Stimulated activated CD8-positive, alpha-beta memory T cell treated with anti-CD3 and anti-CD28 coated beads, Interleukin-2, amount 100 ng/mL, for 1 hour (primary cell): ENCODE measurements at places on chromosomes 11 and 22.

GRCh38 chr22:49910229-49911155, 7.7 kb downstream of the ALG12 start:
- DNase-seq: no peak

GRCh38 chr22:38219632-38220031, 17.8 kb downstream of the MAFF start:
- no peak for DNase-seq

DNA sequence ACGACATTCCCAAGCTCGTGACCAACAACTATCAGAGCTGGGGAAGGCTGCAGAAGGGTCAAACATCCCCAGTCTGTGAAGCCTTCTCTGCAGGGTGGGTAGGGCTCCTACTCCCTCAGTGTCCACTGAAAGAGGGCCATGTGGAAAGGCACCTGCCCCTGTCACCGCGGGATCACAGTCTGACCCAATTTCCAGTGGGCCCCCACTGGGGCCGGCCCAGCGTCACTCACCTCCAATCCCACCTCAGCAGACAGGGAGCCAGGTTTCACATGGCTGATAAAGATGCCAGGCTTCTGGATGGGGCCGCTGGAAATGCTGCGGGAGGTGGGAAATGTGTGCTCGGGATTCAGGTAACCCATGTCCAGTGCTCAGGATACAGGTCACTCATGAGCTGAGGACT, 20.0 kb downstream of the USH1C start:
- DNase-seq: no peak

DNA sequence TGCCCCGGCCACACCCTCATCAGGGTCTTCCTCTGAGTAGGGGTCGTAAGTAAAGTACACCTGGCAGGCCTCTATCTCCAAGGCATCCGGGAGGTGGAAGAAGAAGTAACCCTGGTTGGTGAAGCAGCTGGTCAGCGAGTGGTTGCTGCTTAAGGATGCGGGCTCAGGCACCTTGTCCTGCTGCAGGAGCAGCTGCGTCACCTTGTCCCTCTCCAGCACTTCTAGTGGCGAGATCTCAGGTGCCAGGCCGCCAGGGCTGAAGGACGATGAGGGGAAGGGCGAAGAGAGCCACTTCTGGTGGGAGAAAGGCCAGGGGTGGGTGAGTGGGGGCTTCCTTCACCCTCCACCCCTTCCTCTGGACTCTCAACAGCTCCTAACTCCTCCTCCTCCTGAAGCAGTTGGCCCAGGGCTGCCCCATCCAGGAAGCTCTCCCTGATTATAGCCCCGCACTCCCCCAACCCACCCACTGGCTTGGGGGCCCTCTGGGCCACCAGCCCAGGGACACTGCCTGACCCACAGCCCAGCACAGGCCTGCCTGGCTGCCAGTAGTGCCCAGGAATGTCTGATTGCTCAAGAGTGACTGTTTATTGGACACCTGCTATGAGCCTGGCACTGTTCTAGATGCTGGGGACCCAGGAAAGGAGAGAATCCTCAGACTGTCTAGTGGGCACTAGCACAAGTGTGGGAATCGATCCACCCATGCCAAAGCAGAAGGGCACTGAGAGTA, 19.2 kb upstream of the TMPRSS6 start:
- no peak for DNase-seq

- no peak for DNase-seq
Measured at GRCh38 chr22:29626497-29627195, 23.2 kb downstream of the NF2 start.

- no peak for DNase-seq
Measured at GRCh38 chr11:1051356-1052132, 15.0 kb upstream of the MUC6 start.

GRCh38 chr22:43127166-43127908, 15.9 kb downstream of the MCAT start:
- DNase-seq: no peak

DNA sequence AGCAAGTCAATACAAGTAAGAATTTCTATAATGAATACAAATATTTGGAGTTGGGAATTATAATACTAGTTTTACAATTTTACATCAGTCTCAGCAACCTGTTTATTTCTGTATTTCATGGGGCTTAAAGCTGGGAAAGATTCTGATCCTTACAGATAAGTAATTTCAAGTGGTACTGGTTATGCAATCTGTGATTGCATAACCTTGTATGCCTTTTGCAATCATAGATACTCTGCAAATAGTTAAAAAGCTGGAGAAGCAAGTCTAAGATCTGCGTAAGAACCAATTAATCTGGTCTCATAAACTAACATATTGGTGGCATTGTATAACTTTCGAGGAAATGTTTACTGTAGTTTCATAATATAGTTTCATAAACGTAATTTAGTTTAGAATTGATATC, 198.3 kb upstream of the PGR start:
- no peak for DNase-seq

- DNase-seq: no peak
Measured at GRCh38 chr22:30453731-30454510, 17.9 kb downstream of the SEC14L3 start.

DNA sequence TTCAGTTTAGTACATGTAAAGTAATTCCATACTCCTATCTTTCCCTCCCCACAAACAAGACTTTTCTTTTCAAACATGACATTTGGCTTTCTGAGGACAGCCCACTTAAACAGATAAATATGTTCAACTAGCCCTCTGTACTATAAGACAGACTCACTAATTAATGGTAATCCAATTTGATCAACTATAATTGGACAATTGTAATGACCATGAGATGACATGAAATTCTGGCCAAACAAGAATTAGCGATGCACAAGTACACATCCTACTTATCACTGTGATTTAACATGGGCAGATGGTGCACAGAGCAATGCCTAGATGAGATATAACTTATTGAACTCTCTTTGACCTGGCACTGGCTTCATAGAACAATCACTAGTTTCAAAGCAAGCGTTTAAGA, 1033.7 kb upstream of the CCDC90B start:
- DNase-seq: no peak

DNA sequence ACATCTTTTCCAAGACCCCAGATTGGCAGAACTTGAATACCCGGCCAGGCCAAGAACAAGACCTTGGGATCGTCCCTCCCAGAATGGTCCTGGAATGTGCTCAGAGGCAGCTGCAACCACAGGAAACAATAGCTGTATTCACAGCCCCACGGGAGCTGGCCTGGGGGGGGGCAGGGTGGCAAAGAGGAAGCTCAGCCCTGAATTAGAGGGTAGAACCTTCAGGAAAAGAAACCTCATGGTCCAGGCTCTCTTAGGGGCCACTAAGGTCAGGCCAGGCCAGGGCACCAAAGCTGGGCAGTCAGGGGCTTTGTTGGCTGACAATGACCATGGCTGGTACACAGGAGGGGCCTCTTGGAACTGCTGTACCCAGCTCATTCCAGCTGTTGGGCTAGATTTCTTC, 17.3 kb downstream of the RPL27A start:
- no peak for DNase-seq

- no peak for DNase-seq
Measured at GRCh38 chr11:55661901-55662300, at the start of gene OR4C6. OR4C6 (plus strand) TSS chr11:55662201; CDS start chr11:55665167, 2,966 bp downstream.

- no peak for DNase-seq
Measured at GRCh38 chr11:76661834-76662434, 8.6 kb downstream of the LRRC32 start.

GRCh38 chr11:1807264-1807995, 27.4 kb upstream of the SYT8 start:
- no peak for DNase-seq

- DNase-seq: no peak
Measured at GRCh38 chr11:119471329-119471728, 48.4 kb upstream of the THY1 start.

DNA sequence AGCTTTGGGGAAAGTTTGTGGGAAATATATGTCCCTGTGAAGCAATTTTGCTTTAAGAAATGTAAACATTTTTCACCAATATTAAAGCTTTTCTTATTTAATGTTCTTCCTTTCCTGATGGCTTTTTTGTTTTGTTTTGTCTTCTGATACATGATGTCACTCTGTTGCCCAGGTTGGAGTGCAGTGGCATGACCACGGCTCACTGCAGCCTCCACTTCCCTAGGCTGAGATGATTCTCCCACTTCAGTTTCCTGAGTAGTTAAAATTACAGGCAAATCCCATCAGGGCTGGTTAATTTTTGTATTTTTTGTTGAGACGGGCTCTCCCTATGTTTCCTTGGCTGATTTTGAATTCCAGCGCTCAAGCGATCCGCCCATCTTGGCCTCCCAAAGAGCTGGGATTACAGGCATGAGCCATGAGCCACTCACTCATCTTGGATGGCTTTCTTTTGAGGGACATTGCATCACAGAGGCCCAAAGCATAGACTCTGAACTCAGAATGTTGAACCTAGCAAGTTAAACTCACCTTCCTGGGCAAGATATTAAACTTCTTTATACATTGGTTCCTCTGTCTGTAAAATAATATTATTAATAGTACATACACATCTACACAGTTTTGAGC, 651 bp upstream of the CARD16 start:
- DNase-seq: no peak

- no peak for DNase-seq
Measured at GRCh38 chr11:1743585-1744136, 6.7 kb downstream of the IFITM10 start.

GRCh38 chr11:107301878-107302277, 155.7 kb downstream of the CWF19L2 start:
- no peak for DNase-seq

DNA sequence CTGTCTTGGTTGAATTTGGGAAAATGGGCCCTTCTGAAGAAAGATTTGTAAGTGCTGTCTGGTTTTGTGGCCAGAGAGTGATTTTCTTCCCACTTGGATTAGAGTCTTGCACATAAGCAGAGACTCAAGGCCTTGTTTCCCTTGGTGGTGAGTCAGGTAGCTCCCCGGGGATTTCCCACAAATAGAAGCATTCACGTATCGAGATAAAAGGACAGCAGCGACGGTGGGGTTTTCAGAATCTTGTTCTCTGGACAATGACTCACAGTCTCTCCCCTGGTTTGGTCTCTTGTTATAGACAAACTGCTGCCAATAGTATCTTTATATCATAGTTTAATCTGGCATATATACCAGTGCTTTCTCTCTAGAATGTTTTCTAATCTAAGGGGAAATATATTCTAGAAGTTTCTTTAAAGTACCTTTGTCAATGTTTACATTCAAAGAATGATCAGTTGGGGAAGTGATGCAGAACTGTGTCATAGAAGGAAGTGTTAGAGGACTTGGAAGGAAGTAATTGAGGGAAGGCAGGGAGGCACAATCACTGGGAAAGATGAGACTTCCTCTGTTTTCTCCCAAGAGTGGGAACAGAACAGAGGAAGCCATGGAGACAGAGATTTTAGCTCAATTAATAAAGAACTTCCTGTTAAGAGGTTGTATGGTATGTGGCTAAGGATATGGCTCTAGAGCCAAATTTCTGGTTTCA, 18.1 kb downstream of the POLA2 start:
- no peak for DNase-seq

- DNase-seq: no peak
Measured at GRCh38 chr11:19886498-19886897, 173.9 kb downstream of the NAV2 start.

DNA sequence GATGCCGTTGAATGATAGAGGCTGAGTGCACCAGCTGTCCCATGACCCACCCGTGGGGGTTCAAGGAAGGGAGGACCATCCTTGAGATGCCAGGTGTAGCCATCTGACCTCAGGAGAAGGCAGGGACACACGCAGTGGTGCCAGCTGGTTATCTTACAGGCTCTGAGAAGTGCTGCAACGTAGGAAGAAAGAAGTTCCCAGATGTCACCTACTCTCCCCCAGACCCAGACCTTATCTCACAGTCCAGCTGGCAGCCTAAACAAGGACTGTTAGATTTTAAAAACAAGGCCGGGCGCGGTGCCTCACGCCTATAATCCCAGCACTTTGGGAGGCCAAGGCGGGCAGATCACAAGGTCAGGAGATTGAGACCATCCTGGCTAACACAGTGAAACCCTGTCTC, 1307.6 kb downstream of the TBC1D22A start:
- DNase-seq: no peak

DNA sequence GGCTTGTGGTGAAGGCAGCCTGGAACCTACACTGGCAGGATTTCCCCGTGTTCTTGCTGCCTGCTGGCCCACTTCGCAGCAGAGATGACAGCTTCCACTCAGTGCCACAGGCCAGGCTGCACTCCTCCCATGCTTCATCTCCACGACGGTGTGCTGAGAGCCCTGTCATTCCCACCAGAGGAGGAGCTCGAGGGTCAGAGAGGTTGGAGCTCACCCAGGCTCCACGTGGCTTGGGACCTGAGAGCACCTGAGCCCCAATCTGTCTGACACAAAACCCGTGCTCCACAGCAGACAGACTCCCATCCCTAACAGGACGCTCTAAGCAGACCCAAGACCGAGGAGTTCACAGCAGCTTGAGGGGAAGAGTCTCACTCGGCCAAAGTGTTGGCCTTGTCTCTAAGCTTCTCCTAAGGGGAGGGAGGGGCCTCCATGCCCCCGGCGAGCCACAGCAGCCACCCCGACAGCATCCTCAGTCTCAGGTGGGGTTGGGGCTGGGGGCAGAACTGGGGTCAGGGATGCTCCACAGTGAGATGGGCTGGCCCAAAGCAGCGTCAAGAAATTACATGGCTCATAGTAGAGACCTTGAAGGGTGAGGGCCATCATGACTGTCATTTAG, 10.7 kb downstream of the LRFN4 start:
- no peak for DNase-seq

DNA sequence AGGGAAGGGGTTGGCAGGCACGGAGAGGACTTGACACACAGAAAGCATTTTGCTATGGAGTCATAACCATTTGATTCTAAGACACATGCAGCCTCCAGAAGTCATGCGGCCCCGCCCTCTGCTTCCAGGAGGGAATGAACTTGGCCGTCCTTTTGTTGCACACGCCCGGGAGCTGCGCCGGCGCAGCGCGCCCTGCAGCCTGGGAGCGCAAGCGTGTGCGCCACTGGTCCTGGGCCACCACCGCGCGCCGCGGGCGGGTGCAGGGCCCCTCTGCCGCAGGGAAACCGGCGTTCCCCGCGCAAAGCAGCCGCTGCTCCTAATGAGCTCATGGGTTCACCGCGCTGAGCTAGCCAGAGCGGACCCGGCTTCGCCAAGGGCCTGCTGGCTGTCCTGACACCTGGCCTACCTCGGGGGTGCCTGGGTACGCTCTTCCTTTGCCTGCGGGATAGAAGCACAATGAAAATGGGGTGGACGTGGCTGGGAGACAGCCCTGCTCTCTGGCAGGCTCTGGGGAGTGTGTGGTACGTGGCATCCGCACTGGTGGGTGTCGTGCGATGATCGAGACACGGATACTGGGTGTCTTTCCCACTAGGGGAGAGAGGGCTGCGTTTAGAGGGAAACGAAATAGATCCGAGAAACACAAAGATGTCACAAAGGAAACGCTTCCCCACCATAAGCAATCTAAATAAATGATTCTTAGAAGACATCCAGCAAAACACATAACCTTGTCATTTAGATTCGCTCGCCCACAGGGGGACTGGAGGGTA, 669 bp downstream of the MICAL3 start:
- DNase-seq: no peak
